ENCODE measurements at places on chromosomes 16 and 17.

DNA sequence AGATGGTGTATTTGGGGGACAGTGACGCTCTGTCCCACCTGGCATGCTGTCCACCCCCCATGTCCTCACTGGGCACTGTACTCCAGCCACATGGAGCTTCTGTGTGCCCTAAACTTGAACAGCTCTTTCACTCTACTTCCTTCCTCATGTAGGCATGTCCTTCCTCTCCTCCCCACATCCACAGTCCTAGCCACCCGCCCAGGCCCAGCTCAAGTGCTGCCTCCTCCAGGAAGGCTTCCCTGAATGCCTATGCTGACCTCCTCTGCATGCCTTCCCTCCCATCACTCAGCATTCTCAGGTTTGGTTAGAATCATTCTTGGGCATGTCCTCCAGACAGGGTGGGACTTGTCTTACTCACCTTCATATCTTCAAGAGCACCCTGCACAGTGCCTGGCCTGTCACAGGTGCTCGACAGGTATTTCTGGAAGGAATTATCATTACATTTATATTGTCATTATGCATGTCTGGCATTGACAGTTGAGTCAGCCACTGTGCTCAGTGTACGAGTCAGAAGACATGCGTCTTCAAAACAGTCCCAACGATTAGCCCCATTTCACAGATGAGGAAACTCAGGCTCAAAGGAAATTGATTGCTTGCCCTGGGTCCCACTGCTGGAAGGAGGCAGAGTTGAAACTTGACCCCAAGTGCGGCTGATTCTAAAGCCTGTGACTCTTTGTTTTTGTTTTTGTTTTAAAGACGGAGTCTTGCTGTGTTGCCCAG lies 42.1 kb upstream of the TOB1 start:
- DNase-seq = no peak

GRCh38 chr17:75536366-75536765 lies 10.9 kb downstream of the LLGL2 start:
- no peak for DNase-seq

DNA sequence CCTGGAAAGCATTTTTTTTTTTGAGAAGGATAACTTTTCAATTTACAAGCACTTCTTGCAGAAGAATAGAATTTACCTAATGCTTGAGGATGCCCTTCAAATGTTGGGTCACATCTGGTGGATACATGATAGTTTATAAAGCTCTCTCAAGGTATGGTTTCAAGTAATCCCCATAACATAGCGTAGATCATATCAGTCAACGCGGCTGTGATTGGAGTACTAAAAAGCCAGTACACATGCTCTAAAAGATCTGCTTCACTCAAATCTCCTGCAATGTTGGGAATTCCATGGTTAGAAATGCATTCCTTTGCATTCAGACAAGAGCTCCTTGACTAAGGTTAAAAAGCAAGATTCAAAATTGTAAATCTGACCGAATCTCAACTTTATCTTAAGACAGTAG lies 3.9 kb upstream of the KCNJ16 start:
- no peak for DNase-seq

DNA sequence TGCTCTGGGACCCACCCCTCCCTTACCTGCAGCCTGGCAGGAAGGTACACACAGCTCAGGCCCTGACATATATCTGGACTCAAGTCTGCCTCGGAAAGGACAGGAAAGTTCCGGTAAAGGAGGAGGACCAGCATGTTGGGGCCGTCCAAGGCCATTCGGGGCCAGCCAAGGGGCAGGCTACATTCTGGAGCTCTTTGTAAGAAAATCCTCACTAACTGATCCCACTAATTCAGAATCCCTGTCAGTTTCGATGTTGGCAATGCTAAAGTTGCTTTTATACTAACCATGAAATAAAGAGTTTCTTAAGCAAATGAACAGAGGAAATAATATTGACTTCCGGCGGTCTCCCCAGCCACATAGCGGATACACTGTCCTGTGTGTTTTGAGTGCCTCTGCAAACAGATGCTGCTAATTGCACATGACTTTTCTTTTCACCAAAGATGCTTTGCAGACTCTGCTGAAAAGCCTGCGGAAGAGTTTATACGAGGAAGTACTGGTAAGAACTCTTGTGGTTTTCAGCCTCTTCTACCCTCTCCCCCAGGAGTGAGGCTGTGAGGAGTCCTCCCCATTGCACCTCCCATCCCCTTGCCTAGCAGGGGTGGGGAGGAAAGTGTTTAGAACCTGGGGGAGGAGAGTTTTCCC lies 54.8 kb downstream of the PLXDC1 start:
- no peak for DNase-seq

GRCh38 chr17:40475234-40475908 lies 26.1 kb downstream of the TNS4 start:
- DNase-seq = no peak

All from omental fat pad (tissue), 4 donors.